ENCODE measurements at places on chromosomes 6 and 20. TPM values are rescaled to one million over a fixed set of nuclear protein-coding genes. Genes with fewer than 3 reads are reported as not detected.

DNAH8 gene
- under 0.01 TPM for total RNA-seq

HSD17B8 gene
- 17.4 TPM for total RNA-seq

RIPOR3 gene
- 0.63 TPM for total RNA-seq

OR12D3 gene
- total RNA-seq: not detected

RHAG gene
- total RNA-seq: not detected

RNF182 gene
- total RNA-seq: 3.7 TPM

HLA-DRA gene
- total RNA-seq: not detected

SNPH gene
- 6.8 TPM for total RNA-seq

CTAGE9 gene
- total RNA-seq: not detected

TAP1 gene
- 32.8 TPM for total RNA-seq
